SJSA1 (cell line): ENCODE measurements at places on chromosomes 4 and X. TPM values are rescaled to one million over a fixed set of nuclear protein-coding genes. Genes with fewer than 3 reads are reported as not detected.
A peak's percentile ranks its signal among the peaks of the same experiment; 100 is the strongest.

GRCh38 chrX:66553973-66554372 is 84.9 kb downstream of the EDA2R start:
- H3K27ac ChIP-seq, result no peak overlapping the region
- no peak overlapping the region for H3K4me3 ChIP-seq
- no peak for DNase-seq
- H3K27me3 ChIP-seq, result no peaks in the 10 kb centered on the region

- no peaks in the 10 kb centered on the region for H3K27me3 ChIP-seq
- peak overlapping the region; percentile 81 for H3K27ac ChIP-seq
- no peak overlapping the region for H3K4me3 ChIP-seq
- H3K4me1 ChIP-seq, result peaks cover 38% of the 10 kb centered on the region
- DNase-seq, result no peak
Measured at GRCh38 chrX:12946406-12946805, 28.5 kb upstream of the TMSB4X start.

- no peaks in the 10 kb centered on the region for H3K4me1 ChIP-seq
- no peak for DNase-seq
- no peaks in the 10 kb centered on the region for H3K36me3 ChIP-seq
- no peak overlapping the region for H3K4me3 ChIP-seq
- H3K27ac ChIP-seq, result no peak overlapping the region
Measured at GRCh38 chr4:43274376-43274775, 381.9 kb downstream of the GRXCR1 start.

GRCh38 chr4:38534344-38535045 is 129.5 kb upstream of the KLF3 start:
- no peaks in the 10 kb centered on the region for H3K27me3 ChIP-seq
- no peak for DNase-seq
- no peaks in the 10 kb centered on the region for H3K36me3 ChIP-seq
- no peaks in the 10 kb centered on the region for H3K4me1 ChIP-seq

GRCh38 chr4:155529716-155530115 is 136.9 kb upstream of the GUCY1A1 start:
- no peaks in the 10 kb centered on the region for H3K36me3 ChIP-seq
- H3K27ac ChIP-seq, result no peak overlapping the region
- no peak for DNase-seq
- H3K4me1 ChIP-seq, result no peaks in the 10 kb centered on the region

GRCh38 chr4:42658261-42658660 is 1.4 kb upstream of the ATP8A1 start:
- H3K36me3 ChIP-seq, result no peaks in the 10 kb centered on the region
- peaks cover 9% of the 10 kb centered on the region; the same call in 1 of the 2 replicates for H3K4me1 ChIP-seq
- DNase-seq, result no peak
- H3K4me3 ChIP-seq, result no peak overlapping the region
- no peak overlapping the region for H3K27ac ChIP-seq

DNA sequence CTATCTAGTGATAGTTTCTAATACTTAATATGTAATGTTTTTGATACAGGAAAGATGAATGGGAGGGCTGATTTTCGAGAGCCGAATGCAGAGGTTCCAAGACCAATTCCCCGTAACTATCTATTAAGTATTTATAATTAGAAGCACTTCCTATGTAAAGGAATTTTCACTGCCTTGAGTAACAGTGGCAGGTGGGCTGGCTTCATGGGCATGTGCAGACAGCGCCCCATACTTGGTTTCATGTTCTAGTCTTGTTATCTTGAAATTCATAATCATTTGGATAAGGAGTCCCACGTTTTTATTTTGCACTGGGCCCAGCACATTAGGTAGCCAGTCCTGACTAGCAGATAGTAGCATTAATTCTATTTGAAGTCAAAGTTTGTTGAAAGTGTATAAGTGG is 1.7 kb downstream of the OCIAD1 start:
- no peak for DNase-seq
- H3K27ac ChIP-seq, result no peak overlapping the region
- peaks cover 4% of the 10 kb centered on the region for H3K4me1 ChIP-seq
- H3K27me3 ChIP-seq, result no peaks in the 10 kb centered on the region
- H3K4me3 ChIP-seq, result no peak overlapping the region
- peaks cover 30% of the 10 kb centered on the region for H3K36me3 ChIP-seq

GRCh38 chr4:77360451-77360850 is 203.4 kb downstream of the CCNG2 start:
- H3K36me3 ChIP-seq, result no peaks in the 10 kb centered on the region
- no peak overlapping the region for H3K27ac ChIP-seq
- no peak overlapping the region for H3K4me3 ChIP-seq

The ZMAT1 gene
- 0.08 TPM in 1 of 2 replicates, not detected in the other for total RNA-seq

The TCEAL2 gene
- total RNA-seq, result not detected in 2 replicates

The DNASE1L1 gene
- total RNA-seq, result 30.9 and 41.8 TPM in 2 replicates

The CWH43 gene
- total RNA-seq, result not detected in 2 replicates

The PCDH7 gene
- 1.2 and 2.1 TPM in 2 replicates for total RNA-seq

The NDST4 gene
- 0.05 TPM in 1 of 2 replicates, not detected in the other for total RNA-seq

The FAM47A gene
- total RNA-seq, result not detected in 2 replicates

The DUSP9 gene
- total RNA-seq, result 0.08 TPM in 1 of 2 replicates, not detected in the other

The SHISA3 gene
- 0.05 TPM in 1 of 2 replicates, not detected in the other for total RNA-seq

The ATP8A1 gene
- 0.42 and 0.53 TPM in 2 replicates for total RNA-seq
